ENCODE measurements at places on chromosomes 4 and X. TPM values are rescaled to one million over a fixed set of nuclear protein-coding genes. Genes with fewer than 3 reads are reported as not detected.
A peak's percentile ranks its signal among the peaks of the same experiment; 100 is the strongest.

DNA sequence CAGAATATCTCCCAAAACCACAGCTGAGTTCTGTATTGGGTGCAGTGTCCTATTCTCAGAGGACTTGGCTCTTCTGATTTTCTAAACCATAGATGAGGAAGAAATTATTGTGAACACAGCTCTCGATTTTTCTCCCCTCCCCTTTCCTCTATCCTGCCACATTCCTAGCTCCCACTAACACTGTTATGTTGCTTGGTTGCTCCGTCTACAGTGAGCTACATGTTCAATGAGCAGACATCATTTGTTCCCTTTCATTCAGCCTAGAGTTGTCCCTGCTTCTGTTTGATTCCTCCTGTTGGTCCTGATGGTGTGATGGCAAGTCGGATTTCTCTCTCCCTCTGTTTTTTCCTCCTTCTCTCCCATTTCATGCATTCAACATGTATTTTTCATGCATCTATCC is 65.9 kb downstream of the DIPK2B start:
- DNase-seq = no peak

Gene FAM241A
- total RNA-seq = 1.2 TPM

Gene CDX4
- not detected for total RNA-seq

DNA sequence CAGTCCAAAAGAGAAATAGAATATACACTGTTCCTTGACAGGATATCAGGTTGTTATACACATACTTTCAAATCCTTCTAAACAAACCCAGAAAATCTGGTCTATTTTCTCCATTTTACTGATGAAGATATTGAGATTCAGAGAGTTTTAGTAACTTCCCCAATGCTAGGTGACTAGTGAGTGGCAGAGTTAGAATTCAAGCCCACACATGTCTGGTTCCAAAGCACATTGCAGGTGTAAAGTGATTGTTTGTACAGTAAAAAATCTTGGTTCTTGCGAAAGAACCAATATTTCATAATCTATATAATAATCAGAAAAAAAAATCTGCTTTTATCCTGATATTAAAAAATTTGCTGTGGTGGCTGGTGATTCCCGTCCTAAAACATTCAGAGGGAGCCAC is 39.5 kb upstream of the EMCN start:
- DNase-seq = no peak

GRCh38 chr4:159950707-159951106 is 847.8 kb downstream of the RAPGEF2 start:
- DNase-seq = no peak

Gene GNRHR
- not detected for total RNA-seq

DNA sequence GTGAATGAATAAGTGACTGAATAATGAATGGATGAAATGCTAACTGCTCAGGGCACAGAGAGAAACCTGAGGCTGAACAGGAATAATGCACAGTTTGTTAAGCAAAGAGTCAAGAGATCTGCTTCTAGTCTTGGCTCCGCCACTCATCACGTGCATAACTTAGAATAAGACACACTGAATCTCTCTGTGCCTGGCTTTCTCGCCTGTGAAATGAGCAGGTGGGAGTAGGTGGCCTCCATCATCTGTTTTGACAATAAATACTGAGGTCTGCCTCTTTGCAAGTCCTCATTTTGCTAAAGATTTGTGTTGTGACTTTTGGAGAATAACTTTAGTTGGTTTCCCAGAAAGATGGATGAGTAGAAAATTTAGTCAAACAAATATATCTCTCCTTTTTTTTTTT is 318.0 kb downstream of the FBXW7 start:
- DNase-seq = no peak

- no peak for DNase-seq
Measured at GRCh38 chr4:6446130-6446482, 26.3 kb downstream of the PPP2R2C start.

GRCh38 chrX:1623691-1624090 is 8.8 kb downstream of the ASMT start:
- DNase-seq = no peak

DNA sequence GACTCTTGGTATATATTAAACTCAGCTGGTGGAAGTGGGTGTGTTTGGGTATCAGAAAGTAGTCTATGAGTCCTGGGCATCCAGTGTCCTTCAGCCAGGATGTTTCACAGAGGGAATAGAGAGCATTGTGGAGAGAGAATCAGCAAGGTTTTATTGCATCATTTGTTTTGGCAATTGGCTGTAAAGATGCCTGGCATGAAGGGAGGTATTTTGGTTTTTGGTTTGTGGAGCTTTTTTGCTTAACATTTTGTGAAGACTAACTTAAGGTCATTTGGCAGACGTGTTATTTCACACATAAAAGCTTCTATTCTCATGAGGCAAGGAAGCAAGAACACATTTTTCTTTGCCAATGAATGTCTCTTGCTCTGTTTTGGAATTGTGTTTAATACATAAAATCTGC is 71.1 kb downstream of the DCLK2 start:
- DNase-seq = peak; percentile 33

Gene HCCS
- total RNA-seq = 112 TPM

DNA sequence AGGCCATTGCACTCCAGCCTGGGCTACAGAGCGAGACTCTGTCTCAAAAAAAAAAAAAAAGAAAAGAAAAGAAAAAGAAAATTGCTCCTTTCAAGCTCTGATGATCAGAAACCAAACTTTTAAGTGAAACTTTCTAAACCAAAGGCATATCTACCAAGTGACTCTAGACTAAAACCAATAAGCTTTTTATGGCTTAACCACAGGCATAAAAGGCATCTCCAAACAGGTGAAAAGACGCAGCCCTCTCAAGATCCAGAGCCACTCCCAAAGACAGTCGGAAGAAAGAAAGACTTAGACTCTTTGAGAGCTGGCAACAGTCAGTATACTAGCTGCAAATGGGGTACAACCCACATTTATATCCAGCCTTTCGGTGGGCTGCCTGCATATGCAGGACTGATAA is 117.1 kb upstream of the AP1S2 start:
- DNase-seq = no peak

- DNase-seq = peak; percentile 93
Measured at GRCh38 chrX:107571296-107571998, 56.9 kb upstream of the PRPS1 start.

Gene GABRB1
- not detected for total RNA-seq

GRCh38 chr4:143700046-143700415 is 444 bp downstream of the FREM3 start:
- DNase-seq = peak; percentile 5

DNA sequence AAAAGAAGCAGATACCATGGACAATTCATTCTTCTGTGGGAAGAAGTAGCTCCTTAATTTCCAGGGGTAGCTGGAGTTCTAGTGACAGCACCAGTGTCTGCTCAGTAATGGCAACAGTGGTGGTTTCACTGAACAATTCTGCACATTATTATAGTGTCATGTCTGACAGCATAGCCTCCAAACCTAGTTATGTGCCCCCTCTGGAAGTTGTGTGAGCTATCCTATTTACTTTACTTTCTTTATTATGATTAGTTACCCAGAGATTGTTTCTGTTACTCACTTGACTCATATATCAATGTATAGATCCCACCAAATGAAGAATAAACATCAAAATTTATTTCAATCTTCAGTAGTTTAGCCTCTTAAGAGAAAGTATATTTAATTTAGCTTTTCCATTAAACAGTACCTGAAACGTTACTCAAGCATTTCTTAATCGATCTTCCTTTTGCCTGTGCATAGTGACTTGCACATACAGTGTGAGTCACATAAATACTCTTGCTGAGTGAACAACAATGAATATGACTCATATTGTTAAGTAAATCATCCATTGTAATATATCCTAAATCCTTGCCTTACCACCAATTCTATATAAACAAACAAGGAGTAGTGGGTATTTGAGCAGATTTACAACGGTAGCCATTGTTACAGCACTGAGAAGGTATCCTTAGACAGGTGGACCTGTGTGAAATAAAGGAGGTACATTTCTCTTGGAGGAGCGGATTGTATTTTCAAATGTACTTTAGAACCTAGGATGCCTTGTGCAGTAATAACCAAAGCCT is 534.7 kb downstream of the ANKRD50 start:
- no peak for DNase-seq

GRCh38 chrX:120755066-120755846 is 120.4 kb downstream of the CT47B1 start:
- DNase-seq = no peak

- no peak for DNase-seq
Measured at GRCh38 chr4:156100651-156101050, 147.0 kb upstream of the CTSO start.

- no peak for DNase-seq
Measured at GRCh38 chr4:169050284-169050683, 40.2 kb upstream of the CBR4 start.

DNA sequence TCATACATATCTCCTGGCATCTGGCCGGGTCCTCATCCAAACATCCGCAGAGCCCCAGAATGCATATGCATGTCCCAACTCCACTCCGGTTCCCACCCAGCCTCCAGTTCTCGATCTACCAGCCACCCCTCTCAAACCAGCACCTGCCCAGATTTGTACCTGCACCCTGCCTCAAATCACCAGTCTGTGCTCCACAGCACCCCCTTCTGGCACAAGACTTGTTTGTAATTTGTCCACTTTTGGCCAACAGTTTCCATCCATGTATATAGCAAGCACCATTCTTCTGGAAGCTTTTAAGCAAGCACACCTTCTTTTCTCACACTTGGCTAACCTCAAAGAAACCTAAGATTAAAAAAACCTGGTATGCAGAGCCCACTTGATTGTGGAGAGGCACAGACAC is 644.1 kb downstream of the MID1IP1 start:
- no peak for DNase-seq

Gene MUC7
- not detected for total RNA-seq

DNA sequence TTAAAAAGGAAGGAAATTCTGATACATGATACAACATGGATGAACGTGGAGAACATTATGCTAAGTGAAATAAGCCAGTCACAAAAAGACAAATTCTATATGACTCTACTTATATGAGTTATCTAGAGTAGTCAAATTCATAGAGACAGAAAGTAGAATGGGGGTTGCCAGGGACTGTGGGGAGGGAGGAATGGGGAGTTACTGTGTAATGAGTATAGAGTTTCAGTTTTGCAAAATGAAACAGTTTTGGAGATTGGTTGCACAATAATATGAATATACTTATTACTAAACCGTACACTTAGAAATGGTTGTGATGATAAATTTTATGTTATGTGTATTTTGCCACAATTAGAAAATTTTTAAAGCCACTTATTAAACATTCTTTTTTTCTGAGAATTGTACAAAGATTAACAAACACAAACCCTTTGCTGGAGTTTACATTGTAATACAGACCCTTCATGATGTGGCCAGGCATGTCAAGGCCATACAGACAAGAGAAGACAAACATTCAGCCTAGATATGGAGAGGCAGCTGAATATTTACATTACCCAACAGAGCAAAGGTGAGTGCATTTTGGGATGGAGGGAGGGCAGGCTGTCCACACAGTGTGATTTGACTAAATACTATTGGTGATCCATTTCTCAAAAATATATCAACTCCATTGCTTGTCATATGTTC is 21.2 kb upstream of the GPC3 start:
- no peak for DNase-seq

GRCh38 chr4:158193171-158193749 is 17.0 kb upstream of the TMEM144 start:
- DNase-seq = no peak

GRCh38 chr4:10047967-10048366 is 26.7 kb upstream of the SLC2A9 start:
- DNase-seq = no peak

DNA sequence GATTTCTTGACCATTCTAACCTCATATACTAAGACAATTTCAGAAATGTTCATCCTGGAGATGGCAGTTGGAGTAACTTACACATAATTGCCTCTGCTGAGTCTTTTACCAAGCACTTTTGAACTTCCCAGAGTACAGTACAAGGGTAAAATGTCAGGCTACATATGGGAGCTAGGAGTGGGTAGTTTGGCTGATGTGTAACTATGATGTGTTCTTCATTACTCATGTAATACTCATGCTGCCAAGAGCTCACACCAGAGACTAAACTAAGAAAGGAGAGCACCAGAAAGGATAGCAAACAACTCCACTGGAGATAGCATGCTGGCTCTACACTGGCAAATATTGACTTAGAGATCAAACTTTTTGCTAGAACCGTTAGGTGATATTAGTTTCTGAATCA is 194.0 kb downstream of the PDGFRA start:
- DNase-seq = no peak

DNA sequence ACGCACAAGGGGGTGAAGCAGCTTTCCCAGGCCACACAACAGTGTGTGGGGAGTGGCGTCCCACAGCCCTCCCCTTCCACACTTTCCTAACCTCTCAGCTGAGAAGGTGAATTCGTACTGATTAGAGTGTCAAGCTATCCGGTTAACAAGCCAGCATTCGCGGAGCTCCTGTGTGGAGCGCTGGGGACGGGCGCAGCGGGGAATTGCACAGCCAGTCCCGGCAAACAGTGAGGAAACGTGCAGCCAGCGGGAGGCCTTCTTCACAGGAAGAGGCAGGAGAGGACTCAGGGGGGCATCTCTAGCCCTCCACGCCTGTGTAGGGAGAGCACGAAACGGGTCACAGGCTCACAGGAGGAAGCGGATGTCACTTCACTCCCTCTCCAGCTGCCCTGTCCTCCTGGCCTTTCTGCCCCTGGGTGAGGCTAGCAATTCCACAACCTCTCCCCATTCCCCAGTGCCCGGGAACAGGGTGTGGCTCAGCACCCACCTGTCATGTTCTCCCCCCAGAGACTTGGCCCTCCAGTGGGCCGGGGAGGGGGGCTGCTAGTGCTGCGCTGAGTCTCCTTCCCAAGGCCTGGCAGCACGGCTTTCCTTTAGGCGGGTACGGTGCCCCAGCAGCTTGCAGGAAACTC is 117.3 kb downstream of the CPZ start:
- DNase-seq = no peak

GRCh38 chr4:174717828-174718227 is 111.2 kb downstream of the GLRA3 start:
- no peak for DNase-seq

DNA sequence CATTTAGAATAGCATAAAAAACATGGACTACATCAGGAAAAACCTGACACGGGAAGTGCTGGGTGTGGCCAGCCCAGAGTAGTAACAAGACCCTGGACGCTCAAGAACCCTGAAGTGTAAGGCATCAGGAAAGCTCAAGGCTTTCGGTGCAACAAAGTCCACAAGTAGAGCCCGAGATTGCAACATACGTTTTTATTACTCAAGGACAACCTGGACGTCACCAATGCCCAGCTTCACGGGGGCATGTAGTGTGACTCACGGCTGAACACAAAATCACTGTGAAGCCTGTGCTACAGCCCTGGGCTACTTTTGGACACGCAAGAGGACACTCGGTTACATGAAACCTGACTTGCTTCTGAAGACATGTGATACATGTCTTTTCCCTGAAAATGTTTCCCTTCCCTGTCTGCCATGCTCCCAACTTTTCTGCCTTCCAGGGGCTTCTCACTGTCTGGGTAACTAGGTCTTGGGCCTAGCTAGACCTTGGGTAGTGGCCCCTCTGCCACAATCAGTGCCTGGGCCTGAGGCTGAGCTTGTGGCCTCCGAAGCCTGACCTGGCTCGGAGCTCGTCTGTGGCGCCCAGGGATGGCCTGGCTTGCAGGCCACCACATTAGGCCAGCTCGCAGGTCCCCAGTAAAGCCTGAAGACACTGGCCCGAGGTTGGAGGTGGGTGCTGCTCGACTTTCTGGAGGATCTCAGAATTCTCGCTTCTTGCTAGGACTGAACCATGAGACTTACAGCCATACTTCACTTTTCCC is 9.2 kb downstream of the IRAK1 start:
- DNase-seq = no peak

- no peak for DNase-seq
Measured at GRCh38 chr4:20264688-20265087, 13.0 kb downstream of the SLIT2 start.
